ENCODE measurements at places on chromosomes 7 and 10. TPM values are rescaled to one million over a fixed set of nuclear protein-coding genes. Genes with fewer than 3 reads are reported as not detected.

DNA sequence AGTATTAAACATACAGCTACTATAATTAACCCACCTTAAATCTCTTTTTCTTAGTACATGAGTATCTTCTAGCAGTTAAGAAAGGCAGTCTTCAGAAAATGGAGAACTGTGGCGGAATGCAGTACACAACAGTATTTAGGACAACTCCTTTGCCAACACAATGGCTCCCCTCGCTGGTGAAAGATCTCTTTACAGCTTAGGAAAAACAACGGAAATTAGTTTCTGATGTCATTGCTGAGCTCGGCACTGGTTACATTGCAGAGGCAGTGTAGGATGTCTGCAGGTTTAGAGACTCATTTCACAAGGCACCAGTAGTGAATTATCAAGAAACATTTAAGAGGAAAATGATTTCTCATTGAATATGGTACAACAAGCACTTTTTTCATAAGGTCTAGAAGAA is 43.4 kb downstream of the GLRX3 start:
- H3K36me3 ChIP-seq: peaks cover 48% of the 10 kb centered on the region
- no peaks in the 10 kb centered on the region for H3K4me1 ChIP-seq
- no peaks in the 10 kb centered on the region for H3K27me3 ChIP-seq
- DNase-seq: no peak
- H3K27ac ChIP-seq: no peak overlapping the region
- H3K4me3 ChIP-seq: no peak overlapping the region

DNA sequence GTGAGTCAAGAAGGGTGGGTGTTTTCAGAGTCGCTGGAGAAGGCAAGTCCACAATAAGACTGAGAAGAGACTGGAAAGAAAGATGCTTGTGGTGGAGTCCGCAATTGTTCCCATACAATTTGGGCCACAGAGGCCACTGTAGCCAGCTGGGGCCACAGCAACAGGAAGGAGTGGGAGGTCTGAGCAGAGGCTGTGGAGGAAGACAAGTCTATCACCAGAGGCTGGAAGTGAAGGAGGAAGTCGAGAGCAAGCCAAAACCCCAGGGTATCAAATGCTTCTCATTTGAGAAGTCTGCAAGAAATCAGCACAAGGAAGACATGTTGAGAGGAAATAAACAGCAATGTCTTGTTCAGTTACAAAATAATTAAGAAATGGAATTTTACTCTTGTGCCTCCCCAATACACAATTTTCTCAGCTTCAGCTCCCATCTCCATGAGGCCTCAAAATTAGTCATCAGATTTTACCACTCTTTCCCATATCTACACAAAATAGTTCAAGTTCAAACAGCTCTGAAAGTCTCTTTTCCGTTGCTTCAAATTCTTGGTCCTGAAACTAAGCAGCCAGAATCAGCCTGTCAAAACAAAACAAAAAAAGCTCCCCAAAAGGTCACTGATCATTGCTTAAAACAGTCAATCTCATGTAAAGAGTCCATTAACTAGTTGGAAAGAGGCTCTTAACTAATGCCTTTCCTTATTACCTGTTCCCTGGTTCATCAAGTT is 31.6 kb downstream of the SLC16A12 start:
- H3K4me3 ChIP-seq: no peak overlapping the region
- H3K27me3 ChIP-seq: no peaks in the 10 kb centered on the region
- H3K36me3 ChIP-seq: no peaks in the 10 kb centered on the region
- no peak overlapping the region for H3K27ac ChIP-seq
- no peak for DNase-seq

GRCh38 chr7:157335236-157335635 is 1.6 kb upstream of the DNAJB6 start:
- no peaks in the 10 kb centered on the region for H3K27me3 ChIP-seq
- H3K4me3 ChIP-seq: no peak overlapping the region
- H3K4me1 ChIP-seq: peaks cover 31% of the 10 kb centered on the region
- H3K36me3 ChIP-seq: no peaks in the 10 kb centered on the region
- no peak for DNase-seq

- peaks cover 6% of the 10 kb centered on the region for H3K36me3 ChIP-seq
- DNase-seq: no peak
- no peak overlapping the region for H3K4me3 ChIP-seq
- H3K27ac ChIP-seq: no peak overlapping the region
- peaks cover 11% of the 10 kb centered on the region for H3K4me1 ChIP-seq
Observed at GRCh38 chr7:107450970-107451369, 18.9 kb upstream of the GPR22 start.

DNA sequence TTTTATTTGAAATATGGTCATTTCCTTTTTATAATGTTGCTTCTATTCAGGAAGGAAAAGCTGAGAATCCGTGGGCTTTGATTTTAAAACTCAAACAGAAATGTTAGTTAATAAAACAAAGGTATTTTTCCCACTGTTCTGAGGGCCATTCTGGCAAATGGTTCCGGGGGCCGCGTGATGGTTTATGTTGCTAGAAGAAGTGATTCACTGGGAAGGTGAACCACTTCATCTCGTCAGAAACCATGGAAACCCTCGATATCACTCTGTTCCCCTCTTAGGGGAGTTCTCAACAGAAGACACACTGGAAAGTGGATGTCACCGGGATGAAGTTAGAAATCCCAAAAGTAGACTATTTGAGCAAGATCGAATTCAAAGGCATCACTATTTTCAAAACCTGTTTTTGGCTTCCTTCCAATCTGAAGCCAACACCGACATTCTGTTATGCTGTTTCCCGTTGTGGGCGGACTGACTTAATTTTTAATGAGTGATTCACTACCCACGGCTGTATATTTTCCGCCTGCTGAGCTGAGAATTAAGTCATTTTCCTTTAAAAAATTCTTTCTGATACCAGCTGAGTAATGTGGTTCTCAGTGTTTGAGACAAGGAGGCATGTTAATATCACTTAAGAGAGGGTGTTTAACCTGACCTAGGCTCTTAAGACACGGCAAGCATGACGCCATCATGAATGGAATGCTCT is 84.1 kb downstream of the PTPRE start:
- no peaks in the 10 kb centered on the region for H3K27me3 ChIP-seq
- DNase-seq: no peak
- H3K27ac ChIP-seq: peak overlapping the region; percentile 64
- H3K4me1 ChIP-seq: peaks cover 11% of the 10 kb centered on the region
- H3K36me3 ChIP-seq: no peaks in the 10 kb centered on the region

- H3K4me1 ChIP-seq: peaks cover 16% of the 10 kb centered on the region
- H3K4me3 ChIP-seq: no peak overlapping the region
- no peak overlapping the region for H3K27ac ChIP-seq
- H3K27me3 ChIP-seq: no peaks in the 10 kb centered on the region
Observed at GRCh38 chr7:91949221-91950009, 8.8 kb downstream of the AKAP9 start.

DNA sequence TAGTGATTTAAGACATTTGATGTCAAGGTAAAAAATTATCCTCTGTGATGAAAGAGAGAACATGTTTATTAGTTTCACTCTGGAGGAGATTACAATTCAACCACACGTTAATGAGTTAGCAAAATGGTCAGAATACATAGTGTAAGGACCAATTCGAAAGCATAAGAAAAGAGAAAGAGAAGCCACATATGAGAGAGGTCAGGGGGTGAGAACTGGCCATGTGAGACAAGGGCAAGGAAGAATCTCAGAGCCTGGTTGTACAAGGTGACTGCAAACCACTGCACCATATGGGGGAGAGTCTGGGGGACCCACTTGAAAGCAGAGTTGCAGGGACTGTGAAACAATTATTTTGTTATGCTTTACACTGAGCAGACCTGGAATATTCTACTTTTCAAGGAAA is 27.7 kb upstream of the BET1 start:
- H3K27ac ChIP-seq: no peak overlapping the region
- H3K27me3 ChIP-seq: no peaks in the 10 kb centered on the region
- H3K4me3 ChIP-seq: no peak overlapping the region

GRCh38 chr7:139576179-139576973 is 52.9 kb downstream of the CLEC2L start:
- H3K27ac ChIP-seq: no peak overlapping the region
- H3K36me3 ChIP-seq: peaks cover 51% of the 10 kb centered on the region
- H3K4me1 ChIP-seq: no peaks in the 10 kb centered on the region
- no peak overlapping the region for H3K4me3 ChIP-seq
- H3K27me3 ChIP-seq: no peaks in the 10 kb centered on the region
- peak; percentile 67 for DNase-seq

DNA sequence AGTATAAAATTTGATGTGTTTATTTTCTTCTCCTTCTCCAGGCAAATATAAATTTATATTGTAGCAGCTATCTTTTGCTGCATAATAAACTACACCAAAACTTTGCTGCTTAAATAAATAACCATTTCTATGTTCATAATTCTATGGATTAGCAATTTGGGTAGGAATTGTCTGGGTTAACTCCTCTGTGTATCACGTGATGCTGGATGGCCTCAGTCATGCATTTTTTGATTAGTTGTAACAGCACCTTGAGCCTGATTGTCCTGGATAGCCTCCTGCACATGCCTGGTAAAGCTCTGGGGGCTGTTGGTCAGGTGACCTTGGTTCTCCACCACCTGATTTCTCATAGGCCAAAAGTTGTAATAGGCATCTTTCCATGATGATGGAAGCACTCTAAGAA is 572.9 kb downstream of the ETV1 start:
- no peak for DNase-seq
- H3K4me1 ChIP-seq: no peaks in the 10 kb centered on the region
- no peak overlapping the region for H3K27ac ChIP-seq
- no peaks in the 10 kb centered on the region for H3K36me3 ChIP-seq
- no peaks in the 10 kb centered on the region for H3K27me3 ChIP-seq
- no peak overlapping the region for H3K4me3 ChIP-seq

GRCh38 chr10:121205625-121206024 is 354.5 kb downstream of the WDR11 start:
- H3K27me3 ChIP-seq: no peaks in the 10 kb centered on the region
- no peak overlapping the region for H3K4me3 ChIP-seq
- no peak for DNase-seq
- H3K27ac ChIP-seq: no peak overlapping the region
- H3K4me1 ChIP-seq: no peaks in the 10 kb centered on the region

- peaks cover 7% of the 10 kb centered on the region for H3K4me1 ChIP-seq
- no peak overlapping the region for H3K27ac ChIP-seq
- DNase-seq: no peak
- no peaks in the 10 kb centered on the region for H3K36me3 ChIP-seq
Observed at GRCh38 chr10:116753759-116754158, 11.4 kb upstream of the HSPA12A start.

GRCh38 chr7:155865830-155866525 is 53.7 kb upstream of the SHH start:
- H3K4me3 ChIP-seq: no peak overlapping the region
- H3K27ac ChIP-seq: no peak overlapping the region
- DNase-seq: peak; percentile 44
- peaks cover 7% of the 10 kb centered on the region for H3K4me1 ChIP-seq
- H3K36me3 ChIP-seq: no peaks in the 10 kb centered on the region
- H3K27me3 ChIP-seq: no peaks in the 10 kb centered on the region

- no peaks in the 10 kb centered on the region for H3K4me1 ChIP-seq
- no peak for DNase-seq
- H3K27ac ChIP-seq: no peak overlapping the region
- no peaks in the 10 kb centered on the region for H3K27me3 ChIP-seq
- H3K36me3 ChIP-seq: no peaks in the 10 kb centered on the region
Observed at GRCh38 chr10:19620811-19621210, 195.4 kb upstream of the PLXDC2 start.

GRCh38 chr10:2861632-2862210 is 205.6 kb upstream of the PFKP start:
- H3K27ac ChIP-seq: no peak overlapping the region
- H3K4me1 ChIP-seq: no peaks in the 10 kb centered on the region

- peaks cover 15% of the 10 kb centered on the region for H3K4me1 ChIP-seq
- DNase-seq: no peak
- H3K4me3 ChIP-seq: no peak overlapping the region
- peak overlapping the region; percentile 3 for H3K27ac ChIP-seq
- no peaks in the 10 kb centered on the region for H3K27me3 ChIP-seq
Observed at GRCh38 chr10:111281516-111281915, 204.7 kb downstream of the ADRA2A start.

DNA sequence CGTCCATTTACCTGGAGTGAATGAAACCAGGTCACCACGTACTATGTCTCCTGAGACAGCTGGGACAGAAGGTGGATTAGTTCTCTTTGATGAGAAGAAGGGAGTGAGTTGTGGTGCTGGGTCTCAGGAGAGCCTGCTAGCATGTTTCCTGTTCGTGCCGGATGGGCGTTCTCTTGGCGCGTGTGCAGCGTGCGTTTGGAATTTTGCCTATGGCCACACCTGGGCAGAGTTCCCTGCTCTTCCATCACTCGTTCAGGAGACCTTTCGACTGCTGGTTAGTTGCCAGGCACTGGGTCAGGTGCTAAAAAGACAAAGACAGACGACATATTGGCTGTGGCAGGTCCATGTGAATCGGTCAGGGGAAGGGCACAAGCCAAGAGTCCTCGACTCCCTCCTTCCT is 90.3 kb downstream of the TRRAP start:
- no peaks in the 10 kb centered on the region for H3K27me3 ChIP-seq
- no peak overlapping the region for H3K27ac ChIP-seq
- no peak overlapping the region for H3K4me3 ChIP-seq
- DNase-seq: no peak
- H3K36me3 ChIP-seq: peaks cover 4% of the 10 kb centered on the region

DNA sequence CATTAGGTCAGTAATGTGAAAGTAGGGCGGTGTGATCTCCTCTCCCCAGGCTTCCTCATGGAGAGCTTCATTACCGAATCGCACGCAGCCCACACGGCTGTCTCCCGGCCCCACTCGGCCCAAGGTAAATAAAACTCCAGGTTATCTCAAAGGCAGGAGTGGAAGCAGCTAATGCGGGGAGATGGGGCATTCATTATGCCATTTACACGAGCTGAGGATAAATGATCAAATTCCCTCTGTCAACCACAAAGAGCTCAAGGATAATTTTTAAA is 93.5 kb downstream of the ADARB2 start:
- no peak overlapping the region for H3K27ac ChIP-seq
- no peak for DNase-seq
- no peaks in the 10 kb centered on the region for H3K4me1 ChIP-seq
- no peaks in the 10 kb centered on the region for H3K36me3 ChIP-seq
- no peak overlapping the region for H3K4me3 ChIP-seq
- H3K27me3 ChIP-seq: no peaks in the 10 kb centered on the region

DNA sequence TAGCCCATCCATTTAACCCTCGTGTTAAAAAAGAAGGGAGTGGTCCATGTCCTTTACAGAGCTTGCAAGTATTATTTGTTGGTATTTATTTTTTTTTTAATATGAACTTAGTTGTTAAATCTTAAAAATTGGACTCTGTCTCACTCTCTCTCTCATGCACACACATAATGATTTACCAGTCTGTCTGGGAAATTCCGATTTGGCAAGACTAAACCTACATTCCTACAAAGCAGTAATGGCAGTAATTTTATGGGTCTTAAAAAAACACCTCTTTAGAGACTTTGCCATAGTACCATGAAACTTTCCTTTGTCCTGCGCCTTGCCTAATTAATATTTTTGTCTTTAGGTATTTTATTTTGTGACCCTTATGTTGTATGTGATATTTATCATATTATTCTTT is 239.5 kb upstream of the PPP1R3A start:
- no peaks in the 10 kb centered on the region for H3K36me3 ChIP-seq
- no peak overlapping the region for H3K27ac ChIP-seq
- no peaks in the 10 kb centered on the region for H3K4me1 ChIP-seq
- H3K4me3 ChIP-seq: no peak overlapping the region
- H3K27me3 ChIP-seq: no peaks in the 10 kb centered on the region

GRCh38 chr10:112370424-112370819 is 3.5 kb upstream of the ACSL5 start:
- DNase-seq: peak; percentile 67
- no peaks in the 10 kb centered on the region for H3K27me3 ChIP-seq
- H3K27ac ChIP-seq: no peak overlapping the region
- H3K4me1 ChIP-seq: no peaks in the 10 kb centered on the region

GRCh38 chr10:49830846-49831245 is 68.7 kb upstream of the OGDHL start:
- DNase-seq: no peak
- H3K27ac ChIP-seq: no peak overlapping the region
- no peaks in the 10 kb centered on the region for H3K36me3 ChIP-seq
- no peaks in the 10 kb centered on the region for H3K27me3 ChIP-seq
- no peak overlapping the region for H3K4me3 ChIP-seq
- no peaks in the 10 kb centered on the region for H3K4me1 ChIP-seq

GPC2 gene
- total RNA-seq: 7.4 TPM

CHRM2 gene
- total RNA-seq: 1.2 TPM

MKX gene
- 2.2 TPM for total RNA-seq

EIF5AL1 gene
- not detected for total RNA-seq
